ENCODE measurements at places on chromosomes 1 and 21.

GRCh38 chr1:180849031-180849775 is 63.5 kb upstream of the KIAA1614 start:
- no peak for DNase-seq

- DNase-seq, result no peak
Measured at GRCh38 chr1:115428676-115429075, 90.6 kb upstream of the NGF start.

DNA sequence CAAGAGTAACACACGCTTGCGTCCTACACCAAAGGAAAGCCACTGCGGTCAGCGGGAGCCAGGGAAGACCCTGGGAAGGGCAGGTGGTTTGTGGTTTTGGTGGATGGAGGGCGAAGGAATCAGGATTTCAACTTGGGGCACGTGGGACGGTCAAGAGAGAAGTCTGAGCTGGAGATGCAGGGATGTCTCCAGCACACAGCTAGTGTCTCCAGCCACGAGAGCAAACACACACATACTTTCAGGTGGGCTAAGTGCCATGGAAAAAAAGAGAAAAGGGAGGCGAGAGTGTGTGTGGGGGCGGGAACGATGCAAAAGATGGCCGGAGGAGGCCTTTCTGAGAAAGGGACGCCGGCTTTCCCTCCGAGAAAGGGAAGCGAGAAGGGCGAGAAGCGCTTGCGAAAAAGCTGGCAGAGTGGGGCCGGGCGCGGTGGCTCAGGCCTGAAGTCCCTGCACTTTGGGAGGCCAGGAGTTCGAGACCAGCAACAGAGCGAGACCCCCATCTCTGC is 1.4 kb upstream of the SRRM1 start:
- DNase-seq, result no peak

DNA sequence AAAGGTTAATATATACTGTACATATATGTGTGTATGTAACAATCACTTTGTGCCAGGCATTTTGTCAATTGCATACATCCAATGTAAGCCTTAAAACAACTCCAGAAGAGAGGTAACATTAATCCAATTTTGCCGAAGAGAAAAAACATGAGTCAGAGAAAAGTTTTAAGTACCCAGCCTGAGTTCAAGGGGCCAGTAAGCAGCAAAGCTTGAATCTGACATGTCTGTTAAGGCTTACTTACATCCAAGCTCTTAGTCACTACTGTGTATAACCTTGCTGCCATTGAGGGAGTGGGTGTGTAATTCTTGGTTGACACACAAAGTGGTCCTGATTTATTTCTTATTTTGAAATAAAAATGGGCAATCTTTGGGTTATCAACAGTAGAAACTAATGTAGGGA is 360.4 kb upstream of the LYPLAL1 start:
- DNase-seq, result no peak

DNA sequence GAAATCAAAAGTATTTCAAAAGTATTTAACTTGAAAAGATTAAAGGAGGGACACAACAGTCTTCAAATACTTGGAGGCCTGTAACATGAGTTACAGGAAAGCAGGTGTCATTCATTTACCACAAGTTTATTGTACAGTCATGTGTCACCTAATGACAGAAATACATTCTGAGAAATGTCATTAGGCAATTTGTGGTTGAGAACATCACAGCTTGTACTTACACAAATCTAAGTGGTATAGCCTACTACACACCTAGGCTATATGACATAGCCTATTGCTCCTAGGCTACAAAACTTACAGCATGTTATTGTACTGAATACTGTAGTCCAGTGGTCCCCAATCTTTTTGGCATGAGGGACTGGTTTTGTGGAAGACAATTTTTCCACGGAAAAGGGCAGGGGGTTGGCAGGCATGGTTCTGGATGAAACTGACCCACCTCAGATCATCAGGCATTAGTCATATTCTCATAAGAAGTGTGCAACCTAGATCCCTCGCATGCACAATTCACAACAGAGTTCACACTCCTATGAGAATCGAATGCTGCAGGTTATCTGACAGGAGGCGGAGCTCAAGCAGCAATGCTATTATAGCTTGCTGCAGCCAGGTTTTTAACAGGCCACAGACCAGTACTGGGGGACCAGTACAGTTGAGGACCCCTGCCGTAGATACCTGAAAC is 25.0 kb upstream of the PHTF1 start:
- no peak for DNase-seq

DNA sequence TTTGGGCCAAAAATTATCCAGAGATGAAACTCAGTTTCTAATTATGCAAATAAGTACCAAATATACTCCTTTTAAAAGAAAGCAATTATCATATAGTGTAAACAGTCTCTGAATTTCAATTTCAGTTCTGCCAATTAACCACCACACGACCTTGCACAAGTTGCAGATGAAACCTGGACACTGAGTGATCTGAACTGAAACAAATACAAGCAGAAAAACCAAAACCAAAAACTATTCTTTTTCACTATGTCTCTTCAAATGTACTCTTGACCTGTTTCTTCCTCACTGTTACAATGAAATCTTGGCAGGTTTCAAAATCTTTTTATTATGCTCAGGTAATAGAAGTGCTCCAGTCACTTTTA is 79.2 kb downstream of the TYW3 start:
- DNase-seq, result no peak

DNA sequence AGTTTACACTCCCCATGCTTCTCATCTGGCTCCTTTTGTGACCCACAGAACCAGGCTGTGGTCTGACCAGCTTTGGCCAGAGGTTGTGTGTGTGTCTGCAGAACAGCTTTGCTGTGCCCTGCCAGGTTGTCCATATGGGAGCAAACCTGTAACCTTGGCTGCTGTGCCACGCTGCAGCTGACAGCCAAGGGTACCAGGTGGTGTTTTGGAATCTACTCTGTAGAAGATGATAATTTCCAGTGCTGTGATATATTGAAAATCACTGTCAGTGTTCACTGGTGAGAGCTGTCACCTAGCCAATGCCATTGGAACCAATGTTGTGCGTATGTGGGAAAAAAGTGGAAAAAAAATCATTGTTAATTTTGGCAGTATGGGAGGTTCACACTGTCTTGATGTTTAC is 18.2 kb downstream of the CENPF start:
- DNase-seq, result no peak

DNA sequence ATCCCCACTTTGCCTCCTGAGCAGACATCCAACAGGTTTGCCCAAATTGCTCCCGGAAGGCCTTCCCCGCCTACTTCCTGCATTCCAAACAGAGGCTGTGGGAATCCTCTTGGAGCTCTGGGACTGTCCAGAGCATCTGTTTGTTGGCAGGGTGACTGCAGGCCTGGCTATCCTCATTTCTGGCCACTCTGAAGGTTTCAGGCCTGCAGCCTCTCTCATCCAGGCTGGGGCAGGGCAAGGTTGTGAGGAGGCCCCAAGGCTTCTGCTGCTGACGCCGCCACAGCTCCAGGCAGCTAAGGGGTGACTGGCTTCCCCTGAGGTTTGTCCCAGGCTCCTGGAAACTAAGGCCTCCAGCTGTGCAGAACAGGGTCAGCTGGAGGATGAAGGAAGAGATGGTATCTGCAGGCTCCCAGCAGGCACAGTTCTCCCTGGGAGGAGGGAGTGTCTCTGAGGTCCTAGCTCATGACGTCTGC is 11.3 kb downstream of the CDK18 start:
- DNase-seq, result no peak

DNA sequence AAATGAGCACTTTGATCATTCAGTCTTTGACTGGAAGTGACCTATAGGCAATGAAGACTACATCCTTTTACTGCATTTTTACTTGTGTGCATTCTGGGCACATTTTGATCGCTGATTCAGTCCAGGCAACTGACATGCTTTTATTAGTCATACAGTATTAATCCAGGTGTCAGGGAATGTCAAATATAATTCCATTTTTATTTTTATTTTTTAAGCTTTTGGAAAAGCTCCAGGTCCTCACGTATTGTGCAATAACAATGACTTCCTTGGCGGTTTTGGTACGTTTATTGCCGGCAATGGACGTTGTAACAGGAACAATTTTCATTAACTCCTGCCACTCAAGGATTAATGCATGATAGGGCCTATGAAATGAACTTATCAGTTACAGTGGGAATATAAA is 302.6 kb upstream of the PTBP2 start:
- no peak for DNase-seq

GRCh38 chr1:201648066-201648906 is 109.4 kb downstream of the NAV1 start:
- peak; percentile 76 for DNase-seq

- peak; percentile 4 for DNase-seq
Measured at GRCh38 chr1:69263921-69264391, 303.8 kb upstream of the LRRC7 start.

- no peak for DNase-seq
Measured at GRCh38 chr1:65068202-65069010, 79.6 kb upstream of the AK4 start.

DNA sequence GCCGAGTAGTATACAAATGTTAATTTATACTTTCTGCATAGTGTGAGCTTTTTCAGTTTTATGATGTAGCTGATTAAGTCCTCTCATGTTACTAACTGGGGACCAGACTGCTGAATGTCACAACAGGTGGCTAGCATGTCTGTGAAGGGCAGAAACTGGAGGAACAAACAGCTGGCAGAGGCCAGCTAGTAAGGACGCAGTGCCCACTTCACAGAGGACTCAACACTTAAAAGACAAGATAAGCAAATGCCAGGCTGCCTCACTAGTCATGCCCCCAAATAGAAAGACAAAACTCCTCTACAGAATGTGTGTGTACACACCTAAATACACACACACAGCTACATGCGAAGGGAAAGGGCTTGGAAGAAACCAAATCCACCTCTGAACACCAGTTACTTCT is 73.8 kb upstream of the ZNF678 start:
- DNase-seq, result no peak

All from iPS-NIHi11 (cell line).